ENCODE measurements at places on chromosomes 3 and 15.

DNA sequence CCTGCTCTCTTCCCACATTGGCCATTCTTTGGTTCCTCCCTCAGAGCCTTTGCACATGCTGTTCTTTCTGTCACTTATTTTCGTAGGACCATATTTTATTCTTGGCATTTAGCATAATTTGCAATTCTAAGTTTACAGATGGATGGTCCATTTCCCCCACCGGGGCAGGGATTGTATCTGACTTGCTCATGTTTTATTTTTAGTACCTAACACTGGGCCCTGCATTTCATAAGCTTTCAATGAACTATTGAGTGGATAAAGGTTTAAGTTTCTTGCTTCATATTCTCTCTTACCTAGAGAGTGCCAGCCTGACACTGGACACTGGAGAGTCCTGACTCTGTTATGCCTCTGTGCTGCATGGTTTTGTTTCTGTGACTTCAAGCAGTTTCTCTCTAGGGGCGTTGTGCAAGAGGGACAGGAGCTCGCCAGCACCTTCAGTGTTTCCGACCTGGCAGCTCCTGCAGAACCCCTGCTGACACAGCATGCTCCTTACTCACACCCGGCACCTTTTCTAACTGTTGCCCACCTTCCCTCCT is 87.4 kb downstream of the FLNB start:
- DNase-seq: no peak

GRCh38 chr15:28098766-28099554 is at the start of gene OCA2:
Gene OCA2, minus strand, starts transcription at chr15:28099315. Its CDS starts 17,441 bp downstream, at chr15:28081874.
- no peak for DNase-seq

DNA sequence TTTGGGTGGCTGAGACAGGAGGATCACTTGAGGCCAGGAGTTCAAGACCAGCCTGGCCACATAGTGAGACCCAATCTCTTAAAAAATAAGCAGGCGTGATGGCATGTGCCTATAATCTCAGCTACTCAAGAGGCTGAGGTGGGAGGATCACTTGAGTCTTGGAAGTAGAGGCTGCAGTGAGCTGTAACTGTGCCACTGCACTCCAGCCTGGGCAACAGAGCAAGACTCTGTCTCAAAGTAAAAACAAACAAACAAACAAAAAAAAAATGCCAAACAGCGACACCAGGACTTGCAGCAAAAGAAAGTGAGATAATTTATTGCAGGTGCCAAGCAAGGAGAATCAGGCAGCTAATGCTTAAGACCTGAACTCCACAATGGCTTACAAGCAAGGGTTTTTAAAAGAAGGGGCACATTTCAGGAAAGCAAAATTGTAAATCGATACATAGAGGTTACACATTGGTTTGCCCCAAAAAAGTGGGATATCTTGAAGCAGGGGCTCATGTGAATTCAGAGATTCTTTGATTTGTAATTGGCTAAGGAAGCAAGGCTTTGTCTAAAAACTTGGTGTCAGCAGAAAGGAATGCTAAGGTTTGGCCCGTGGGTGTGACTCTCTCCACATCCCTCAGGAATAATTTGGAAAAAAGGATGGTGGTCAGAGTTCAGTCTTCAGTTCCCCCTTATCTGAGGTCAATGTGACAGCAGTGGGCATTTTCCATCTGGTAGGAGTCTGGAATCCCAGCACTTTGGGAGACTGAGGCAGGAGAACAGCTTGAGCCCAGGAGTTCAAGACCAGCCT is 5.2 kb upstream of the MPI start:
- no peak for DNase-seq

DNA sequence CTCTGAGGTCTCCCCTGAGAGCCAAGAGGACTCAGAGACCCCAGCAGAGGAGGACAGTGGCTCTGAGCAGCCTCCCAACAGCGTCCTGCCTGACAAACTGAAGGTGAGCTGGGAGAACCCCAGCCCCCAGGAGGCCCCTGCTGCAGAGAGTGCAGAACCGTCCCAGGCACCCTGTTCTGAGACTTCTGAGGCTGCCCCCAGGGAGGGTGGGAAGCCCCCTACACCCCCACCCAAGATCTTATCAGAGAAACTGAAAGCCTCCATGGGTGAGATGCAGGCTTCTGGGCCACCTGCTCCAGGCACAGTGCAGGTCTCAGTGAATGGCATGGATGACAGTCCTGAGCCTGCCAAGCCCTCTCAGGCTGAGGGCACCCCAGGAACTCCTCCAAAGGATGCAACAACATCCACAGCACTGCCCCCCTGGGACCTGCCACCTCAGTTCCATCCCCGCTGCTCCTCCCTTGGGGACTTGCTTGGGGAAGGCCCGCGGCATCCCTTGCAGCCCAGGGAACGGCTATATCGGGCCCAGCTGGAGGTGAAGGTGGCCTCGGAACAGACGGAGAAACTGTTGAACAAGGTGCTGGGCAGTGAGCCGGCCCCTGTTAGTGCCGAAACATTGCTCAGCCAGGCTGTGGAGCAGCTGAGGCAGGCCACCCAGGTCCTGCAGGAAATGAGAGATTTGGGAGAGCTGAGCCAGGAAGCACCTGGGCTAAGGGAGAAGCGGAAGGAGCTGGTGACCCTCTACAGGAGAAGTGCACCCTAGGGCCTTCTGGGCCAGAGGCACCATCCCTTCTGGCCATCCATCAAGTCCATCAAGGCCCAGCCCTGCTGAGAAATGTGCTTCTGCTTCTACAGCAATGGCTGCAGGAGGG is 23.6 kb downstream of the PLEKHO2 start:
- DNase-seq: no peak

GRCh38 chr3:67176396-67176795 is 178.3 kb downstream of the KBTBD8 start:
- DNase-seq: no peak

Data from non-pigmented ciliary epithelial cell (primary cell).